CD4-positive, CD25-positive, alpha-beta regulatory T cell (primary cell): ENCODE measurements at places on chromosomes 7 and 10. TPM values are rescaled to one million over a fixed set of nuclear protein-coding genes. Genes with fewer than 3 reads are reported as not detected.

- H3K27ac ChIP-seq = peak within 1 kb of the TSS; percentile 78
- H3K27me3 ChIP-seq = no peaks in the 10 kb centered on the region
- DNase-seq = peak; percentile 96
- peaks cover 45% of the 10 kb centered on the region for H3K4me1 ChIP-seq
- peak within 1 kb of the TSS; percentile 97 for H3K4me3 ChIP-seq
These were observed at the start of gene CAPZA2 for GRCh38 chr7:116862234-116862950. Gene CAPZA2 (plus strand): TSS chr7:116862587. CDS start chr7:116862612, 25 bp downstream.

TSPAN33 gene
- 1.5 TPM for polyA plus RNA-seq

NRP1 gene
- polyA plus RNA-seq = not detected

DNA sequence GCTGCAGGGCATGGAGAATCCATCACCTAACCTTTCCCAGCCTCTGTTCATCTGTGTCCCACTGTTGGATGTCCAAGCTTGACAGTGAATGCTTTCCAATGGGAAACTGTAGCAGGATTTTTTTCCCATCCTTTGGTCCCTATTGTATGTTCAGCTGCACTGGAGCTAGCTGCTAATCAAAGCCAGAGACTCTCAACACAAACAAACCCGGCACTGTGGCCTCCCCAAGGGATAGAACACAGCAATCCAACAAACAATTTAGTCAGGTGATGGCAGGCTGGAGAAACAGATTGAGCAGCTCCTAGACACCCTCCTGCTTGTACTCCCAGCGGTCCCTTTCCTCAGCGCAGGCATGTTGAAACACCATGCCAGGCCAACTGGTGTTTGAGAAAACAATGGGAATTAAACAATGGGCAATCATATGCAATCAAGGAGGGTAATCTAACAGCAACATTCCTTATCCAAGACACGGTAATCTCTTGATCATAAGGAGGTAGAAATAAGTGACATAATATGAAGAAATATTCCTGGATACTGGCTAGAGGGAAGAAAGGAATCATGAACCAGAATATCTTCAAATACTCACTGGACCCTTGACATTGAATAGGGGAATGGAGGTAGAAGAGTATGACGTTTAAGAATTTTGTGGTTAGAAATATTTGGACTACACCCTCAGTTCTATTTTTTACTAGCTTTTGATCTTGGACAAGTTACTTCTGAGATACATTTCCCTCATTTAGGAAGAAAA is 15.0 kb downstream of the PTN start:
- H3K4me3 ChIP-seq = no peak overlapping the region
- DNase-seq = no peak
- no peaks in the 10 kb centered on the region for H3K4me1 ChIP-seq
- H3K27ac ChIP-seq = no peak overlapping the region
- no peaks in the 10 kb centered on the region for H3K36me3 ChIP-seq
- H3K27me3 ChIP-seq = no peaks in the 10 kb centered on the region

GRCh38 chr7:104024632-104025031 is 35.2 kb upstream of the RELN start:
- no peak overlapping the region for H3K4me3 ChIP-seq
- H3K27me3 ChIP-seq = no peaks in the 10 kb centered on the region
- no peak overlapping the region for H3K27ac ChIP-seq
- no peak for DNase-seq
- no peaks in the 10 kb centered on the region for H3K36me3 ChIP-seq
- no peaks in the 10 kb centered on the region for H3K4me1 ChIP-seq

- H3K36me3 ChIP-seq = no peaks in the 10 kb centered on the region
- H3K27ac ChIP-seq = no peak overlapping the region
- no peak for DNase-seq
- H3K4me1 ChIP-seq = no peaks in the 10 kb centered on the region
- no peaks in the 10 kb centered on the region for H3K27me3 ChIP-seq
- H3K4me3 ChIP-seq = no peak overlapping the region
These were observed 8.1 kb upstream of the VDAC2 start for GRCh38 chr10:75202321-75203045.

- no peaks in the 10 kb centered on the region for H3K36me3 ChIP-seq
- no peak overlapping the region for H3K27ac ChIP-seq
- no peak overlapping the region for H3K4me3 ChIP-seq
- H3K27me3 ChIP-seq = no peaks in the 10 kb centered on the region
These were observed 9.1 kb downstream of the NKX6-2 start for GRCh38 chr10:132776821-132777220.

- peaks cover 76% of the 10 kb centered on the region for H3K36me3 ChIP-seq
- DNase-seq = peak; percentile 85
- H3K4me1 ChIP-seq = peaks cover 31% of the 10 kb centered on the region
- no peaks in the 10 kb centered on the region for H3K27me3 ChIP-seq
- H3K27ac ChIP-seq = peak overlapping the region; percentile 90
These were observed 7.7 kb downstream of the ZSCAN25 start for GRCh38 chr7:99624484-99624883.

DNA sequence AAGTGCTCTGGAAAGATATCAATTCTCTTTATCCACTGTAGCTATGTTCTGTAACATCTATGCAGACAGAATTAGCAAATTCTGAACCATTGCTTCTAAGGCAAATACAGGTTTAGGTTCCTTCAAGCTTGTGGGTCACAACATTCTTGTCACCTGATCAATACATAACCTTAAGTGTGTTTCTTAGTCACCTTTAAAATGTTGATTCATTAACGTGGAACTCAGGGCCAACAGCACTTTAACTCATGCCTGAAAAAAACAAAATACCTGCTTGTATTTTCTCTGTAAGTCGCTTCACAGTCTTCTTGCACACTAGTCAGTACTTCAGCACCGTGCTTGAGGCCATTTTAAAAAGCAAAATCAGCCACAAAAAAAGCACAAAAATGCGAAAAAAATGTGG is 35.2 kb upstream of the TRIL start:
- no peaks in the 10 kb centered on the region for H3K4me1 ChIP-seq
- no peak overlapping the region for H3K4me3 ChIP-seq
- no peak for DNase-seq
- no peak overlapping the region for H3K27ac ChIP-seq
- H3K36me3 ChIP-seq = no peaks in the 10 kb centered on the region

DNA sequence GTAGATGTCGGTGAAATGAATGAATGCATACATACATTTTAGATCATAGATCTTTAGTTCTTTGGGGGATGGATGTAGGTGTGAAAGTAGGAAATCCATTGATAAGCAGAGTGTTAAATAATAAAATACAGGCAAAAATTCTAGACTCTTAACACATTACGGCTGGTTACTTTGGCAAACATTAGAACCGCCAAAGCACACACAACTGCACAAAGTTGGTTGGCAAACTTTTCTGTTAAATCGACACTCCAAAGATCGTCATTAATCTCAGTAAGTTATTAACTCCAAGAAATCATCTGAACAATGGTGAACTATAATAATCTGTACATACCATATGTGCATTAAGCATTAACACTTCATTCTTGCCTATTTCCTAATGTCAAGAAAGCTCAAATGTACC is 231.2 kb downstream of the PLXNA4 start:
- H3K27me3 ChIP-seq = no peaks in the 10 kb centered on the region
- no peak overlapping the region for H3K27ac ChIP-seq
- H3K4me3 ChIP-seq = no peak overlapping the region
- H3K36me3 ChIP-seq = no peaks in the 10 kb centered on the region
- no peaks in the 10 kb centered on the region for H3K4me1 ChIP-seq

PAPOLB gene
- not detected for polyA plus RNA-seq

DNA sequence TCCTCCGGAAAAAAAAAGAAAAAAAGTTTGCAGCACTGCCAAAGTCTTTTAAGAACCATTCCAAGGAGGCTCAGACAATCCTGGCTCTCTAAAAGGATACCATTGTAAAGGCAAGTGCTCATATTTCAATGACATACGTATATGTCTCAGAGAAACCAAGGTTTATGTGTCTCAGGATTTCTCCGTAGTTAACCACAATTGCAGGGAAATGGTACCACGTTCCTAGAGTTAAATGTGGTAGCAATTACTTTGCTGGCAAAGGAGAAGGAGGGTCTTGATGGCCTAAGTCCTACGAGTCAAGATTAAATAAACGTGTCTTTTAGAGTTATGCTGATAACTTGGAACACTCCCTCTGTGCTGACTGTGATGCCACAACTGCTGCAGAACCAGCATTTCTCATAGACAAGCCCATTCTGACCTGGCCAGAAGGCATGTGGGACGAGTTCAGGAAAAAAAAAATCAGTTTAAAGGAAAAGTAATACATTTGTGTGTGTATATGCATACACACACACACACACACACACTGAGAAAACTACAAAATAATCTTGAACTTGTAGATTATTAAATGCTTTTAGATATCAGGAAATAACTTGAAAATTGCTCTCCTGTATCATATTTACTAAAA is 245.9 kb downstream of the FGFR2 start:
- no peak overlapping the region for H3K27ac ChIP-seq
- H3K36me3 ChIP-seq = no peaks in the 10 kb centered on the region
- no peaks in the 10 kb centered on the region for H3K4me1 ChIP-seq
- no peak overlapping the region for H3K4me3 ChIP-seq
- no peaks in the 10 kb centered on the region for H3K27me3 ChIP-seq
- DNase-seq = no peak

PRPS1L1 gene
- polyA plus RNA-seq = not detected

- DNase-seq = no peak
- H3K36me3 ChIP-seq = no peaks in the 10 kb centered on the region
- H3K4me3 ChIP-seq = no peak overlapping the region
- peaks cover 4% of the 10 kb centered on the region for H3K27me3 ChIP-seq
- no peak overlapping the region for H3K27ac ChIP-seq
These were observed 18.0 kb upstream of the ZNF488 start for GRCh38 chr10:47401874-47402640.

GRCh38 chr7:128447941-128448564 is 7.6 kb upstream of the HILPDA start:
- DNase-seq = no peak
- no peaks in the 10 kb centered on the region for H3K4me1 ChIP-seq
- H3K36me3 ChIP-seq = no peaks in the 10 kb centered on the region
- no peak overlapping the region for H3K4me3 ChIP-seq

DNA sequence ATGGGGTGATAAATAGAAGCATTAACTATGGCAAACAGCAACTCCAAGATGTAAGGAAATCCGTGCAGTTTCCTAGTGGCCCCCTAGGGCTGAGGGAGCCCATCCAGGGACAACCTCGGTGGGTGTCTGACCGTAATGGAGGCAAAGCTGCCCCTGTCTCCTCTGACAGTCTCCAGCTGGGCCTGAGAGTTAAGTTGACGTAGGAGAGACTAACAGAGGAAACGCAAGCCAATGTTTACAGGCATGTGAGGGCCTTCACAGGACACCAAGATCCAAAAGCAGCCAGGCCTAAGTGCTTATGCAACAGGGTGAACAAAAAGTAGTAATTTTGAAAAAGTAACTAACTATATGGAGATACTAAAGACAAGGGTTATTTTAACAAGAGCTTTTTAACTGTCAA is 330.0 kb upstream of the C7orf33 start:
- no peak overlapping the region for H3K27ac ChIP-seq
- H3K4me3 ChIP-seq = no peak overlapping the region
- DNase-seq = no peak
- H3K4me1 ChIP-seq = no peaks in the 10 kb centered on the region
- H3K27me3 ChIP-seq = peaks cover 2% of the 10 kb centered on the region
- no peaks in the 10 kb centered on the region for H3K36me3 ChIP-seq
